ENCODE measurements at places on chromosomes 4 and X. TPM values are rescaled to one million over a fixed set of nuclear protein-coding genes. Genes with fewer than 3 reads are reported as not detected.
A peak's percentile ranks its signal among the peaks of the same experiment; 100 is the strongest.

DNA sequence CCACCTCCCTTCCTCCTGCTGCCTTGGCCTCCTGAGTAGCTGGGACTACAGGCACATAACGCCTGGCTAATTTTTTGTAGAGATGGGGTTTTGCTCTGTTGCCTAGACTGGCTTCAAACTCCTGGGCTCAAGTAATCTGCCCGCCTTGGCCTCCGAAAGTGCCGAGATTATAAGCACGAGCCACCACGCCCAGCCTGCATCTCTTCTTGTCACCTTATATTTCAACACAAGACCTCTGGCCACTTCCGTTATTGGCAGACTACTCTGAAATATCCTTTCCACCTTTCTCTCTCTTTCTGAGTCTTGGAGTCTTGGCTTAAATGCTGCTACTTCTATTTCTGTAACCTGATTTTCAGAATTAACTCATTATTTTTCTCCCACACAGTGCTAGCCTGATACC is 5.6 kb downstream of the KIAA0232 start:
- DNase-seq, result no peak

GRCh38 chr4:80072228-80072743 is 743 bp downstream of the ANTXR2 start:
- DNase-seq, result peak; percentile 48

GRCh38 chrX:153831429-153832150 is 1.2 kb upstream of the PDZD4 start:
- no peak for DNase-seq

Gene ATP7A
- 20.2 TPM for total RNA-seq

DNA sequence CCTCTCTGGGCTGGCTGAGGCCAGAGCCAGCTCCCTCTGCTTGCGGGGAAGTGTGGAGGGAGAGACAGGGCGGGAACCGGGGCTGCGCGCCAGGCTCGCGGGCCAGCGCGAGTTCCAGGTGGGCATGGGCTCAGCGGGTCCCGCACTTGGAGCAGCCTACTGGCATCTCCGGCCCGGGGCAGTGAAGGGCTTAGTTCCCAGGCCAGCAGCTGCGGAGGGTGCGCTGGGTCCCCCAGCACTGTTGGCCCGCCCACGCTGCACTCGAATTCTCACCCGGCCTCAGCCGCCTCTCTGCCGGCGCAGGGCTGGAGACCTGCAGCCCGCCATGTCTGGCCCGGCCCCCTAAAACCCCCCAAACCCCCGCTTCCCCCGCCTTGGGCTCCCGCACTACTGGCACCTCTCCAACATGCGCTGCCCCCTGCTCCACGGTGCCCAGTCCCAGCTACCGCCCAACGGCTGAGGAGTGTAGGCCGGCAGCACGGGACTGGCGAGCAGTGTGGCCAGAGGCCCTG is 33.8 kb upstream of the FAT4 start:
- peak; percentile 40 for DNase-seq

DNA sequence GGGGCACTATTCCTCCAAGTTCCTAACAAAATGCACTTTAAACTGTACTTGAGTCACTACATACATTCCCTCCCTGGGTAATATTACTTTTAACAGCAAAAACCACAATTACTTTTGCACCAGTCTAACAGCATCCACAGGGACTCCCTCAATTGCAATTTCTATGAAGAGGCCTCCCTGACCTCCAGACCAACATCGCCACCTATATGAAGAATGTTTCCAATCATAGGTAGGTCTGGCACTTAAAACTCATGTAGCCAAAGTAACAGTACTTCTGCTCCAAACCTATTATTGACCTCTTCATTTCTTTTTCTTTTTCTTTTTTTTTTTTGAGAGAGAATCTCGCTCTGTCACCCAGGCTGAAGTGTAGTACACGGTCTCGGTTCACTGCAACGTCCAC is 15.6 kb downstream of the NR3C2 start:
- DNase-seq, result no peak

- peak; percentile 74 for DNase-seq
Observed at GRCh38 chr4:140427106-140427918, at the start of gene CLGN. CLGN (minus strand) TSS chr4:140427648; CDS start chr4:140413078, 14,570 bp downstream.

- no peak for DNase-seq
Observed at GRCh38 chr4:40865696-40866095, 115.9 kb downstream of the NSUN7 start.

DNA sequence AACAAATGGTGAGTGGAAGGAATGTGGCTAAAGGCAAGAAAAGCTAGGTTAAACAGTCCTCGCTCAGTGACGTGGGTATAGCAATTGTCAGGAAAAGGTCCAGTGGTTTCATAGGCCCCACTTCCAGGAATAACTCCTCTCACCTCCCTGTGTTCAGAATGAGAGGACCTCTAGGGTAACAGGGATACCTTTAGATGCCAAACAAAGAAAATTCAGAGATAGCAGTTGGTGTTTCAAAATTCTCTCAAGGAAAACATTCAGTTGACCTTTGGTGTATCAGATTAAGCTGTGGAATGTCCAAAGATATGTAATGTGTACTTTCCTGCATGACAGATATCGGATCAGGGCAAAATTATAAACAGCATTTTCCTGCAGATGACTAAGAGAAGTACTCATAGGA is 155.9 kb downstream of the ARHGAP6 start:
- no peak for DNase-seq

DNA sequence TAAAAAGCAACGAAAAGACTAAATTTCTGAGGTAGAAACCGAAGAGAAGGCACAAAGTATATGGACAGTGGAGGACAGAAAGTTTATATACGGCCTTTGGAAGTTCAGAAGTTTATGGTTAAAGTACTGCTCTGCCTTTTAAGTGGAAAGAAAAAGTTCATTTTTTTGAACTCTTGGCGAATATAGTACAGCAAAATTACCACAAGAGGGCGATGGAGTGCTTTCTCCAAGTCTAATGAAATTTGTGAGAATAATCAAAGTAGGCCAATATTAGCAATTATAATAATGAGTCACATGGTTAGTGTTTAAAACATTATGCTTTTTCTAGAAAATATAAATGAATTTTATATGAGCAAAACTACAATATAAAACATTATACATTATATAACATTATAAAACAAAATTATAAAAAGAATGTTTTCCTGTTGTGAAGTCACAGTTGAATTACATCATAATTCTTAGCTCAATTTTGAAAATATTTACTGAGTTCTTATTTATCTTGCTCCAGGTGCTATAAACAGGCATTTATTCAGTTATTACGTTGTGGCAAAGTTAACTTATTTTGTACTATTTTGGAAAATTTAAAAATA is 136.2 kb upstream of the BMPR1B start:
- DNase-seq, result peak; percentile 30

Gene IL2RG
- not detected for total RNA-seq

DNA sequence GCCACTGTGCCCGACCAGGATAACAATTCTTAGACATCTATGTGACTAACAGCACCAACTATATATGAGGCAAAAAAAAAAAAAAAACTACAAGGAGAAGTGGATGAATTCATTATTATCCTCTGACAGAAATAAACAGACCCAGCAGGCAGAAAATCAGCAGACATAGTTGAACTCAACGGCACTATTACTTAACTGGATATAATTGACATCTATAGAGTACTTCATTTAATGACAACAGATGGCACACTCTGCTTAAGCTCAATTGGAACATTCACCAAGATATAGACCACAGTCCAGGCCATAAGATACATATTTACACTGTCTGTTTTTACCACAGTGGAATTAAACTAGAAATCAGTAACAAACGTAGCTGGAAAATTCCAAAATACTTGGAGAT is 13.3 kb downstream of the CLDN22 start:
- no peak for DNase-seq

GRCh38 chrX:120309873-120310705 is 1.2 kb downstream of the TMEM255A start:
- no peak for DNase-seq

DNA sequence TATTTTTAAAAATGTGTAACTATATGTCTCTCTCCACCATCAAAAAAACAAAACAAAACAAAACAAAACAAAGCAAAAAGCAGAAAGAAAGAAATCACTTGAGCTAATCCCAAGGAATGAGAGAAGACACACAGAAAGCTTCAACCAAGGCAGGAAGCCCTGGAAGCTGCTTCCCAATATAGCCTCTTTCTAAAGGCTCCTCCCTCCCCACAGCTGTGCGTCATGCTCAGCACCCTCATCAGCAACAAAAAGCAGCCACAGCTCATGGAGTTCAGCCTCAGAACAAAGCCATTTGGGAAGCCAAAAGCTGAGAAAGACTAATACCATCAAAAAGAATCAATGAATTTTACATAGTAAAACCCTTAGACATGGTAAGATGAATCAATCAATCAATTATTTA is 501.6 kb upstream of the SMIM31 start:
- DNase-seq, result peak; percentile 29

Gene ADAM29
- not detected for total RNA-seq

Gene HSD17B13
- total RNA-seq, result not detected

GRCh38 chr4:101306225-101306624 is 41.1 kb downstream of the PPP3CA start:
- no peak for DNase-seq

Gene VCX3A
- not detected for total RNA-seq

GRCh38 chr4:127229855-127230608 is 402.7 kb upstream of the INTU start:
- no peak for DNase-seq

GRCh38 chr4:102439812-102440211 is 61.3 kb upstream of the NFKB1 start:
- peak; percentile 60 for DNase-seq

DNA sequence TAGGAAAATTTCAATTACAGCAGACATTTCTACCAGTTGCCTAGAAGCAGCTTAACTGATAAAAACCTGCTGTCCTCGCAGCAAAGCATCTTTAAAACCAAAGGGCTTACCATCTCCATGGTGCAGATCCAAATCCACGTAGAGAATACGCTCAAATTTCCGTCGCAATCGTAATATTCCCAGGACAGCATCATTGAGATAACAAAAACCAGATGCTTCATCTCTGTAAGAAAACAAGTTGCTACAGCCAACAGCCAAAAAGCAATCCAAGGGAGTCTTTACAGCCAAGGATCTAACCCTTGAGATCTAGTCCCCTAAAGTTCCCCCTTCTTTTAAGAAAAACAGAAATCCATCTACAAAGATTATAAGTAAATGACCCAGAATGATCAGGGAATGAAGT is 77.6 kb downstream of the HDAC8 start:
- no peak for DNase-seq

Gene ELK1
- total RNA-seq, result 29.8 TPM

GRCh38 chr4:142598132-142598531 is 248.0 kb downstream of the INPP4B start:
- DNase-seq, result no peak

DNA sequence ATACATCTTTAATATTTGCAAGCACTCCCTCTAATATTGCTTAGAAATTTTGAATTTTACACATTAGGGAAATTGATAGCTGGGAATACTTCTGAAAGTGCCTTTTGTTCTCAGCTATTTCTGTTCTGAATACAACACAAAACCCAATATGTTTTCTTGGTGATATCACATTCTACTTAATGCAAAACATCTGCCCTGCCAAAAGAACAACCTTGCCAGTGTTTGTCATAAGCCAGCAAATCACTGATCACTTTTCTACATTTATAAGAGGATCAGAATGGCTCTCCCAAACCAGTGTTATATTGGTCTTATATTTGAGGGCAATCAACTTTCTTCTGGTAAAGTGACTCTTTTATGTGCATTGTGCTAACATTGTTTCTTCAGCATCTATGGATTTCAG is 126.8 kb upstream of the APOOL start:
- no peak for DNase-seq

GRCh38 chrX:15391850-15392249 is 7.6 kb upstream of the VEGFD start:
- DNase-seq, result no peak

DNA sequence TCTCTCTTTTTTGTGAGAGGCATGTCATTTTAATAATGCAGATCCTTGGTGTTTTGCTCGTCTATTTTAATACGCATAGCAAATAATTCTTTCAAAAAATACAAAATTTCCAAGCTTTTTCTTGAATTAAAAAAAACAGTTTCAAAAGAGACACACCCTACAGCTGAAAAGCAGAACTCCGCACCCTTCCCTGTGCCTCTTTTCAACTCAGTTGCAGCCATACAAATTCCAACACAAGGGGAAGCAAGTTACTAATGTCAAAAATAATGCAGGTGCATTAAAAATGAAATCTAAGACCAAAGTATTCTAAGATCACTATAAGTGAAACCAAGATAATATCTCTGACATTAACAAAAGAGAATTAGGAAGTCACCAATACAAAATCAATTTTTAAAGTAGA is 66.6 kb downstream of the NR3C2 start:
- DNase-seq, result no peak

GRCh38 chr4:3295837-3296624 is 3.2 kb downstream of the RGS12 start:
- DNase-seq, result peak; percentile 6

DNA sequence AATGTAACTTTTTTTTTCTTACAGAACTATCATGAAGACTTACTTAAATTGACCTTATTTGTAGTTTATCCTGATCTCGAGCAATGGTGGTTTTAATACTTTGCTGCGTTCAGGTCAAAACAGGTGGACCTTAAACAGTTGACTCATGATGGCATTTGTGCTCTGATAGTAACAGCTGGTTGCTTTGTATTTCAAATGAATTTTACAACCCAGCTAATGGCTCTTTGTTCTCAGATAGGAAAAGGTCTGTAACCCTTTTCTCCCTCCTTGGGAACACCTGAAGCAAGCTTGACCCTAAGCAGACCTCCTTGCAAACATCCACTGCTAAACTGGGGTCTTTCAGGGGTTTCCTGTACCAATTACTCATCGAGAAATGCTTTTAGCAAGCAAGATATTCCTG is 79.2 kb downstream of the F11 start:
- no peak for DNase-seq

Data from SJSA1 (cell line).